ENCODE measurements at places on chromosomes 1 and 21.

- DNase-seq: no peak
Observed at GRCh38 chr1:247175458-247175857, 3.6 kb upstream of the ZNF124 start.

DNA sequence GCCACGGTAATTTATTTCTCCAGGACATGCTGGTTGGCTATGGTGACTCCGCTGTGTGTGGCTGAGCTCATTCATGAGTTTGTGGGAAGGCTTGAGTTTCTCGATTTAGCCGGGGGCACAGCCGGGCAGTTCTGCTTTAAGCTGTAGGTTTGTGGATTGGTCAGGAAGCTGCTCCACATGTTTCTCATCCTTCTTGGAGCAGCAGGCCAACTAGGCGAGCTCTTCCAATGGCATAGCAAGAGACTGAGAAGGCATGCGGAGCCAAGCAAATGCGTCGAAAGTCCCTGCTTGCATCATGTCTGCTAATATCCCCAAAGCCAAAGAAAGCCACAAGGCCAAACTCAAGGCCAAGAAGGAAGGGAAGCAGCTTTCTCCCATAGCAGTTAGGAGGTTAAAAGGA lies 71.6 kb upstream of the GREM2 start:
- peak; percentile 43 for DNase-seq

- peak; percentile 69 for DNase-seq
Observed at GRCh38 chr1:201888282-201889089, at the start of gene SHISA4. Gene SHISA4 (plus strand): TSS chr1:201888898. CDS start chr1:201888995, 97 bp downstream.

GRCh38 chr1:18283601-18284385 lies 176.2 kb downstream of the IGSF21 start:
- DNase-seq: peak; percentile 5

DNA sequence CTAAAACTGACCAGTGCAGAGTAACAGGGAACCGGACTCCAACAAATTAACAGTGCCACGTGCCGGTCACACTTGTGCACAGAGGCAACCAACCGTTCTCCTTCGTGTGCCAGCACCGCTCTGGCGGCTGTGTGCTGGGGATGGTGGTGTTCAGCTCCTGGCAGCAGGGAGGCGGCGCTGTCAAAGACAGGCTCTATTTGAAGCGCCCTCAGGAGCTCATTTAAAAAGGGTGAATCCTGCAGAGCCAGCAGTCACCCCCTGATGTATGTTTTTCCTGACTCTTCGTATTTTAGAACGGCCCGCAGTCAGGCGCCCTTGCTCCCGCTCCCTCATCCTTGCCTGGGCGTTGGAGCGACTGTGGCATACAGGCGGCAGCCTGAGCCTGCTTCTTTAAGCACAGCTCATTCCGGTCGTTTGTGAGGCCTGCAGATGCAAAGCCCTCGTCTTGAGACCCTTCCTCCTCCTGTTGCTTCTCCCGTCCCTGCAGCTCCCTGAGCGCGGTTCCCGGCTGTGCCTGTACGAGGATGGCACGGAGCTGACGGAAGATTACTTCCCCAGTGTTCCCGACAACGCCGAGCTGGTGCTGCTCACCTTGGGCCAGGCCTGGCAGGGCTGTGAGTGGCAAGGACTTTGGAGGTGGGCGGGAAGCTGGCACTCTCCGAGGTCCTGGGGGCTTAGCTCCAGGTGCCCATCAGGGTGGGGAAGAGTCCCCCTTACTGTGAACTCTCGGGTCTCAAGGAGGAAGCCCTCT lies 1.1 kb downstream of the DFFB start:
- DNase-seq: peak; percentile 51

DNA sequence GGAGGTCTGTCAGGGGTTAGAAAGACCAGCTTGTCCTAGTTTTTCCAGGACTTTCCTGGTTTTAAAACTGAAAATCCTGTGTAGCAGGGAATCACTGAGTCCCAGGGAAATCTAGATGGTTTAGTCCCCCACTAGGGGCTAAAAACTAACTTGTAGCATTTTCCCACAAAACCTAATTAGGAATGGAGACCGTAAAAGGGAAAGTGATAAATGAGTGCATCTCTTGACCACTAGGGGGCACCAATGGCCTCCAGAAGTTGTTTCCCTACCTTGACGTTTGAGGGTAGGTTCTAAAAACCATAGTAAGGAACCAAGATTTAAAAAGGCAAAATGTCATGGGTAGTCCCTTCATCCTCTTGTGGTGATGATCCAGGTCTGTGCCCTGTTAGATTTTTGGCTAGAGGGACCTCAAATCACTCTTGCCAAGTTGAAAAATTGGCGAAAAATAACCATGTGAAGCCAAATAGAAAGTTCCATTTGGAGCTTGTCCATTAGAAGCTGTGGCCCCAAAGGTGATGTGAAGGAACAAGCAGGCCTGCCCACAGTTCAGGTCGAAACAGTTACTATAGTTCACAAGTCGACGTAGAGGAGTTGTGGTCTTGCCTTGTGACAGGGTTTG lies 24.5 kb downstream of the CLIC6 start:
- DNase-seq: peak; percentile 74

DNA sequence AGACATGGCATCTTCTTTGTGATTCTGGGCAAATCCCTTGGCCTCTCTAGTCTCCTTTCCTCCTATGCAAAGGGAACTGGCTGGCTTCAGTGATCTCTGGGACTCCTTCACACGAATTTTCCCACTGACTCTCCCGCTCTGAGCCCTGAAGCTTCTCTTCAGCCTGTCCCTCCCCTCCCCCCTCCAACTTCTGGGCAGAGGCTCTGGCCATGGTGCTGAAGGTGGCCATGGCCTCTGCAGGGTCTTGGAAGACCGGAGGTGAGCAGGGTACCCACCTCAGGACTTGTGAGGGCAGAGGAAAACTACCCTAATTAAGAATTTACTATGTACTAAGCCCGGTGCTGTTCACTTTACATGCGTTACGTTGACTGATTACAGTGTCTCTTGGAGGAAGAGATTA lies 29.4 kb upstream of the POU3F1 start:
- peak; percentile 33 for DNase-seq

DNA sequence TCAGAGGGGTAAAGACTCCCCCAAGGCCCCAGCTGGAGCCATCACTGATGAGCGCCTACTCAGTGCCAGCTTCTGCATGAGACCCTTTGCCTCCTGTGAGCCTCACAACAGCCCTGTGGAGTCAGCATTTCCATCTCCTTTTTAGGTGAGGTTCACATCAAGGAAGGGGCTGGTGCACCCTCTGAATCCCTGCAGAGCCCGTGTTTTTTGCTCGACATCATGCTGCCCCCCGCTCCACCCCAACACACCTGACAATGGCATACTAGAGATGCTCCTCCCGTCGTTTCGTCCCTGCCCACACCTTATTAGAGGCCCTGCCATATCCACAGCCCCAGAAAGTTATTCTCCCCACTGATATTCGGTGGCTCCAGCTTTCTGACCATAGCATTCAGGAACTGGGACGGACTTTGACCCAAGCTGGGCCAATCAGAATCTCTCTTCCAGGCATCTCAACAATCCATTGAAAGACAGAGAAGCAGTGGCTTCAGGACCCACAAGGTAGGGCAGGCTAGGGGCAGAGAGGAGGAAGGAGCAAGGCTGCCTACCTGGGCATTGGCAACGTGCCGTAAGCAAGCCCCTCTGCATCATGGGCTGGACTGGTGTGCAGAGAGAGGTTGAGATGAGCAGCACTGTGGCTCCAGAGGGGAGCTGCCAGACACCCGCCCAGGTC lies 32.7 kb downstream of the EPHA10 start:
- DNase-seq: no peak

DNA sequence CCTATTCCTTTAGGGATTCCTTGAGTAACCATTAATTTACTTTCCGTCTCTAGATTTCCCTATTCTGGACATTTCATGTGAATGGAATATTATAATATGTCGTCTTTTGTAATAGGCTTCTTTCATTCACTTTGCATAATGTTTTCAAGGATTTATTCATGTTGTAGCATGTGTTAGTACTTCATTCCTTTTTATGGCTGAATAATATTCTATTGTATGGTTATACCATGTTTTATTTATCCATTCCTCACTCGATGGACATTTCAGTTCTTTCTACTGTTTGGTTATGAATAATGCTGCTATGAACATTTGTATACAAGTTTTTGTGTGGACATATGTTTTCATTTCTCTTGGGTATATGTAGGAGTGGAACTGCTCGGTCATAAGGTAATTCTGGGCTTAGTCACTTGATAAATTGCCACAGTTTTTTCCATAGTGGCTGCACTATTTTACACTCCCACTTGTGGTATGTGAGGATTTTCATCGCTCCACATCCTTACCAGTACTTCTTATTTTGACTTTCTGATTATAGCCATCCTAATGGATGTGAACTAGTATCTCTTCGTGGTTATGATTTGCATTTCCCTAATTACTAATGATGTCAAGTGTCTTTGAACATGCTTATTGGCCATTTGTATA lies 17.7 kb downstream of the PPP2R5A start:
- DNase-seq: peak; percentile 62

GRCh38 chr1:111653709-111654108 lies 34.1 kb downstream of the RAP1A start:
- no peak for DNase-seq

- no peak for DNase-seq
Observed at GRCh38 chr1:159869607-159870006, 7.2 kb upstream of the VSIG8 start.

- no peak for DNase-seq
Observed at GRCh38 chr1:31626223-31627207, 9.0 kb downstream of the HCRTR1 start.

- DNase-seq: no peak
Observed at GRCh38 chr1:89070509-89070908, 5.5 kb upstream of the GBP1 start.

- DNase-seq: no peak
Observed at GRCh38 chr21:36428761-36429432, 43.7 kb downstream of the CHAF1B start.

GRCh38 chr1:243487649-243488227 lies 231.9 kb downstream of the SDCCAG8 start:
- no peak for DNase-seq

- no peak for DNase-seq
Observed at GRCh38 chr1:204473400-204473965, 21.1 kb downstream of the PIK3C2B start.

DNA sequence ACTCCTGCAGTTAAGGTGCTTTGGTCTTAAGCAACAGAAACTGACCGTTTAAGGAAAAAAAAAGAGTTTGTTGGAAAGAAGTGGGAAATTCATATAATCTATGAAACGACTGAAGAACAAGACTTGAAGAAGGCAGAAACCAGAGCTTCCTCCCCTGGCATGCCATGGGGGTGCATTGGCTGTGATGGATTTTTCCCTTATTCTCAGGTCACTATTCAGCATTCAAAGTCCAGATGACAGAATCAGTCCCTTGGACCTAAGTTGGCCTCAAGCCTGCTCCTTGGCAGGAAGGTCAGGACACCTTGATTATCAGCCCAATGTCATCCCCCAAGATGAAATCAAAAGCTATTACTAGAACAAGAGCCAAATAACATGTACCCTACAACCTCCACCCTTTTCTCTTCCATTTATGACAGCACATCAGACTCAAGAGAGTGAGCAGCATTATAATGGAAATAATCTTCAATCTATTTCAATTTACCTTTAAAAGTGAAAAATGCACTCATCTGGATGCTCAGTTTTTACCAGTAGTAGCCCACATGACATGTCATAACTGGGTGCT lies 15.8 kb upstream of the TMEM9 start:
- DNase-seq: no peak

- DNase-seq: no peak
Observed at GRCh38 chr1:40384887-40385286, 11.4 kb downstream of the SMAP2 start.

- no peak for DNase-seq
Observed at GRCh38 chr1:221781102-221781755, 39.3 kb upstream of the DUSP10 start.

DNA sequence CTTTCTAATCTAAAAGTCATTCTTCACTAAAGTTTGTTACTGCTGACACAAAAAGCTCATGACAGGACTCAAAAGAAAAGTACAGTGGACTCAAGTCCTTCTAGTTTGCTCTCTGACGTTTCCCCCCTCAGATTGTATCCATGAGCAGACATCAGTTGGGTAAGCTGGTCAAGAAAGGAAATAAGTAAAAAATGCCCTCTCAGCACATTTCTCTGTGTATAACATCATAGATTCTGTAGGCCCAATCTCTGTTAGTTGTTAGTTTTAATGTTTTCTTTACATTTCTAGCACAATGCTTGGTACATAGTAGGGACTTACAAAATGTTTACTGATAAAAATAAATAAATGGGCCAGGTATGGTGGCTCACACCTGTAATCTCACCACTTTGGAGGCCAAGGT lies 96.8 kb downstream of the NR5A2 start:
- DNase-seq: no peak

DNA sequence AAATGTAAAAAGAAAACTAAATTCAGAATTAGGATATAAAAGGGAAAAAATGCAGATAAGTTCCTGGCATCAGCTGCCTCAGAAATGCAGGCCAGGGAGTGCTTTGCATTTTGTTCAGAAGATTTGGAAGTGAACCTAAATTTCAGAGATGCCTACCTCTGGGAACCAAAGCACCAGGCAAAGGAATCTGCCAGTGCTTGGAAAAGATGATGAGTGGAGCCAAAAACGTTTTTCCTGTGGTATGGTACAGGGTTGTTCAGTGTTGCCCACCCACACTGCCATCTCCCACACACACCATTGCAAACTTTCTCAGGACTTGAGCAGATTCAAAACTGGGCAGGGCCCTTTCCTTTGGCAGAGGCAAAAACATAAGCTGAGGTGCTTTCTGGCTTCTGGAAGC lies 349.5 kb downstream of the TGFB2 start:
- no peak for DNase-seq

DNA sequence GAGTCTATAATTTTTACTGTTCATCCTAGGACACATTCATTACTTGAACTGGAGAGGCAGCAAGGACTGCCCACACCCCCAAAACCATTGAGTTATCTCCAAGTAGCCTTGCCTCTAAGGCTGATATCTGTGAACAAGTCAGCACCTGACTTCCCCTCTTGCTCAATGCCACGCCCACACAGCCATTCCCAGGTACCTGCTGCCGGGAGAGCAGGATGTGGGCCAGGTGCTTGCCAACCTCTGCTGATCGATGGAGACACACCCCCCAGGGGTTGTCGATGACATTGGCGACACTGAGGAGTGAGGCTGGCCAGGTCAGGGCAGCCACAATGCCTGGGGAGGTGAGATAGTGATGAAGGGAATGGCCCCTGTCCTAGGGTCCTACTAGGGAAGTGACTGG lies 60.1 kb downstream of the TMCO4 start:
- no peak for DNase-seq

DNA sequence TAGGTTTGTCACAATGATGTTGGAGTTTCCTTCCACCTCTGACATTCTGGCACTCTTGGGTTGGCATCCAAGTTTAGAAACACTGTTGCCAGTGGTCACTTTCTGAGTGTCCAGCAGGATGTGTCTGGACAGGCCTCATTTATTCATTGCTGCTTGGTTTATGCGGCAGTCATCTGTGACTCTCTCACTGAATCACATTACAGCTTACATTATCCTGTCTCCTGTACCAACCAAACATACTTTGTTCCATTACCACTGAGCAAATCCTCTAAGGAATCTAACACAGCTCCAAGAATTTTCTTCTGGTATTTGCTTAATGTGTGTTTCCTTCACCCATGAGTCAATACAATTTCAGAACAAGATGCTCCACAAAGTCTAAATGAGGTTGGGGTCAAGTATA lies 19.9 kb downstream of the SGIP1 start:
- peak; percentile 68 for DNase-seq
